ENCODE measurements at places on chromosomes 3 and 15.

DNA sequence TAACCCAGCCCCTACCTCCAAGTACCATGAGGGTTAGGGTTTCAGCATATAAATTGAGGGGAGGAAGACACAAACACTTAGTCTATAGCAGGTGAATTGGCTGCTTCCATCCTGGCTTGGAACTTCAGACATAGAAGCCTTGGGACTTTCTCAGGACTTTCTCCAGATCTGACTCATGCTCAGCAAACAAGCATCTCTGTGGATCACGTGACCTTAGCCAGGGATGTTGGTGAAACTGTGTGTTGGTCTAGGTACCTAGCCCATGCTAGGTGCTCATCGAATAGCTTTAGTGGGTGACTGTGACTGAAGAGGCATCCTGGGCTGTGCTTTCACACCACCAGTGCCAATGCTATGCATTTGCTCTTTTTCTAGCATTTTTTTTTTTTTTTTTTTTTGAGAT is 58.9 kb downstream of the CD47 start:
- no peak for DNase-seq

DNA sequence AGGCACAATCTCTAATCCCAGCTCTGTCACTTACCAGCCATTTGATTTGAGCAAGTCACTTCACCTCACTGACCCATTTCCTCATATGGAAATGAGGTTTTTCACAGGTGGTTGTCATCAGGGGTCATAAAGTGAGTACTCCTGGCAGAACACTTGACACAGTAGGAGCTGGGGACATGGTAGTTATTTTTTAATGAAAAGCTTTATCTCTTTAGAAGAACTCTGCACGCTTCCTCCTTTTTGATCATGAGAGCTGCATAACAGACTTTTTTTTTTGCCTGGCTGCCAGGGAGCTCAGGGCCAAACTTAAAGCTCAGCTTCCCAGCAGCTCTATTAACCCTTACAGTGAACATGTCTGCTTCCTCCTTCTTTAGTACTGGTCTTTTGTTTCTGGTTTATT is 8.4 kb downstream of the VWA5B2 start:
- DNase-seq, result no peak

GRCh38 chr3:124119056-124119716 is 127.3 kb upstream of the ROPN1 start:
- DNase-seq, result no peak

DNA sequence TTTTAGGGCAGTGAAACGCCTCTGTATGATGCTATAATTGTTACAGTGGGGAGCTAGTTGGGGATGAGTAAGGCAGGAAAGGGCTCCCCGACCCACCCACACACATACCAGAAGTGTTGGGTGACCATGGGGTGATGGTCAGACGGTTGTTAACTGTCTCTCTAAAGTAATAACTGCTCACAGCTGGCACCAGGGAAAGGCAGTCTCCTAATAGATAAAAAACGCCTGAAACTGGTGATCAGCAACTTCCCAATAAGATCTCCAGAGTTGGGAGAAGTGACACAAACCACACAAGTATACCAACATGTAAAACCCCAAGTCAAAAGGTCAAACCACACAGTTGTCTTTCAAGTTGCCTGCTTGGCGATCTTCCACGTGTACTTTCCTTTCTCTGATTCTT is 346.5 kb upstream of the CNTN4 start:
- no peak for DNase-seq

GRCh38 chr15:80473286-80474223 is 69.4 kb downstream of the ARNT2 start:
- DNase-seq, result no peak

GRCh38 chr15:36603987-36604386 is 24.6 kb downstream of the CDIN1 start:
- DNase-seq, result no peak

DNA sequence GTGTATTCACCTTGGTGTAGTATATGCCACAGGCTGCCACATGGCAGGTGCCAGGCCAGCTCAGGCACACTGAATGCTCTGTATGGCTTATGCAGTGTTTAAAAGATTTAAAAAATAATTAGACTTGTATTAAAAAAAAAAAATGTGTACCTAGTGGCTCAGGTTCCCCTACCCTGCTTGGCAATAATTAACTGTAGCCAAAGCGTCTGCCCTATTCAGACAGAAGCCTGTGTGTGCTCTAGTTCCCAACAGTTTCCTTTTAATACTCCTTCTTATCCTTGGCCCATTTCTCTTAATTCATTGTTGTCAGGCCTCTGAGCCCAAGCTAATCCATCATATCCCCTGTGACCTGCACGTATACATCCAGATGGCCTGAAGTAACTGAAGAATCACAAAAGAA is 752.2 kb upstream of the CFAP20DC start:
- DNase-seq, result no peak

- DNase-seq, result no peak
These were observed 45.9 kb upstream of the TMEM115 start for GRCh38 chr3:50405249-50405648.

DNA sequence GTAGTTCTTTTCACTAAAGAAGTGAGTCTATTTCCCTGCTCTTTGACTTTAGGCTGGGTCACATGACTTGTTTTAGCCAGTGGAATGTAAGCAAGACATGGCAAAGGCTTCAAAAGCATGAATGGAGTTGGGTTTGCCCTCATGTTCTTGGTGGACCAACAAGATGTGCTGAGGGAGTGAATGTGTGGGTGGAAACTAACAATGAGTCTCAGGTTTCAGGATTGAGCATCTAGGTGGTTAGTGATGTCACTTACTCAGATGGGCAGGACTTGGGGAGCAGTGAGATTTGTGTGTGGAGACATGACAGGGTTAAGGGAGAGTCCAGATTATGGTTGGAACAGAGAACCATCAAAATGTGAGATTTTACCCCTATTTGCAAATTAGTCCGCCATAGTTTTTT is 181.4 kb upstream of the UBE2E1 start:
- DNase-seq, result no peak

DNA sequence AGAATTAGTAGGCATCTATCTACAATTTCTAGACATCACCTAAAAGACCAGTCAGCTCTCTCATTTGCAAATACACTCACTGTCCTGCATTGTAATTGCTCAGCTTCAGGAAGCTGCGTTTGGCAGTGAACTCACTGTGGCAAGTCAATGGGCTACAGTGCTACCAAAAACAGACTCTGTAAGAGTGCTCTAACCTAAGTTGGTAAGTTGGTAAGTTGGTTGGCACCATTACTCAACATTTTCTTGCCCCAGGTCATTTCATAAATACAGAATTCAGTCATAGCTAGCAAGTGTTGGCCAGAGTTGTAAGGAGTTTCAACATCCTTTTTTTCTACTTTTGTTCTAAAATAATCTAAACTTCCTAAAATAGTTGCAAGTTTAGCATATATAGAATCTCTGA is 466.3 kb downstream of the NAALADL2 start:
- no peak for DNase-seq

DNA sequence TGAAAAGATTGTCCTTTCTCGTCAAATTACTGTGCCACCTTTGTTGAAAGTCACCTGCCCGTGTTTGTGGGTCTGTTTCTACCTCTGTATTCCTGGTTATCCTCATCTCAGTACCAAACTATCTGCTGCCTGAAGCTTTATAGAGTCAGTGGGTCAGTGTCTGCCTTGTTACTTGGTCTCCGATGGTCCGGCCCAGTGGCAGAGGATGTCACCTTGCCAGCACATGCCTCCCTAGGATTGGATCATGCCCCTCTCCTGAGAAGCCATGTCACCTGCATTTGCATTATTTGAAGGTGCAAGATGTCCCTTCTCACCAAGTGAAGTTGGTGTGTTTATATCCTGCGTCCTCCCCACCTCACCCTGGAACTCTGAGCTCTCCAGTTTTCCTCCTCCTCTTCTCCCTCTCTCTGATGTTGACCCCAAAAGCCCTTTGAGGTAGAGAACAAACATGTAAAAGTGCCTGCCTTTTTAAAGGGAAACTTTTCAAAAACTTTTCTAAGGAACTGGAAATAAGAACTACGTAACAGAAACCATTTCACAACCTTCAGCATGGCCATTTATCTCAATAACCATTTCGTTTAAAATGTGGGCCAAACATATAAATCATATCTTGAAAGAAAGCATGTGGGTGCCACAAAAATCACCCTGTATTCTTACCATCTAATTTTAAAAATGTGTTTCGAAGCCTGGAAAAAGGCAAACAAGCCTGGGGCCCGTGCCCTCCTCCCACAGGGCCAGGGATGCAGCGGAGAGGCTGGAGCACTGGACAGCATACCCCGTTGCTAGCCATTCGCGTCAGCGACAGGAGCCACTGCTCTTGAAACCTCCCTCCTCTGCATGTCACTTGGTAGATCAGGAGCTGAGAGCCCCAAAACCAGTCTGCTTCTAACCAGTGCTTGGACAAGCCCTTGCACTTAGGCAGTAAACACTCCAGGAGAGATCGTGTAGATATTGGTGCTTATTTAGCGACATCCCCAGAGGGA is 102.1 kb downstream of the VGLL4 start:
- DNase-seq, result no peak

DNA sequence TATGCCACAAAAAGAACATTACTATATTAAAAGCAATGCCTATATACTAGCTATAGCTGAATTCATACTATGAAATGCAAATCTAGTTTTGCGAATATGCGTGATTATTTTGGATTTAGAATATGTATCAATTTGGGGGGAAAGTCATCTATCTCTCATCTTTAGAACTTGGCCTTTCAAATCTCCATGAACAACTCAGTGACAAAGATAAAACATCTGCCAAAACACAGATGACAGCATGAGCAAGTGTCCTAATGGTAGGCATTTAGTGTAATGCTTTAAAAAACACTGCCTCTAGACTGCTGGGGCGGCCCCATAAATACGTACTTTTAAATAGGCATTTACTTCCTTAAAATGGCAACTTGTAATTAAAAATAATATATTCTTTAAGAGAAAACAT is 2.7 kb downstream of the CD47 start:
- no peak for DNase-seq

DNA sequence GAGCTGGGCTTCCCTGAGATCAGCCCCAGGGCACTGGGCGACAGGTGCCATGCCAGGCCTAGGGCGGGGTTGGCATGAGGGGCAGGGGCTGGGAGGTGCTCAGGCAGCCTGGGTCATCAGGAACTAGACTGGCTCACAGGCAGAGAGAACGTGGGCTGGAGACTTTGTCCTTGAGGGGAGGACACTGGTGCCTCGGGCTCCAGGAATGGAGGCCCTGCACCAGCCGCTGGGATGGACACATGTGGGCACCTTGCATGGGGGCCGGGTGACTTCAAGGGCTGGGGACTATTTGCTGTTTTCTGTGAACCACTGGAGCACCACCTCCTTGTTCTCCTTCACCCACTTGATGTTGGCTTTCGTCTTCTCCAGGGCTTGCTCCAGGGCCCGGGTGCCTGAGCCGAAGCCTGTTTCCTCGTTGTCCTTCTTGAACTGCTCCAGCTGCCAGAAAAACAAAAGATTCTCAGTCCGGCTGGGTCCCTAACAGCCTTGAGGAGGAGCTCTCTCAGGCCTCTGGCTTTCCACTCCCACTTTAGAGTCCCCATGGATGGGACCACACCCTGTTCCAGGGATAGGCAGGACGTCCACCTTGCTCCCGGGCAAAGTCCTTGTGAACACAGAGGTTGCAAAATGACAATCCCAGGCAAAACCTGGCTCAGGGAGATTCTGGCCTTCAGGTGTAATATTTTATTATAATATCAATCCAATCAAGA is 9.1 kb downstream of the MESP2 start:
- no peak for DNase-seq

- no peak for DNase-seq
These were observed 424 bp downstream of the HAUS2 start for GRCh38 chr15:42549032-42549491.

GRCh38 chr15:80815106-80815505 is 35.9 kb downstream of the CEMIP start:
- no peak for DNase-seq

- no peak for DNase-seq
These were observed 101.1 kb upstream of the THRB start for GRCh38 chr3:24595796-24596195.

- no peak for DNase-seq
These were observed 2.1 kb downstream of the TRA2B start for GRCh38 chr3:185935465-185936272.

DNA sequence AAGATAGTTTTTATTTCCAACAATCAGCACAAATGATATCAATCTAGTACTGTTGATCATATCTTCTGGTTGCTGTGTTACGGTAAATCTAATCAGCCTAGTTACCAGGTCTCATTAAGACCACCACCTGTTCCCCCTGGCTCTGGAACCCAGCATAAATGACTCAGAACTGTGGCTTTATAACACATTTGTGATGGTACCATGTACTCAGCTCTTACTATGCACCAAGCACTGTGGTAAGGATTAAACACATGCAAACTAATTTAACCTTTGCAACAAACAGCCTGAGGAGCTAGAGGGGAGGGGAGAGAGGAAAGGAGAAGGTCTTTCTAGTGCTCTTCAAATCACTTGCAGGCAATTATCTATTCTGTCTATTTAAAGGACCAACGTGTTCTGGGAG is 173.9 kb upstream of the LMCD1 start:
- DNase-seq, result no peak

DNA sequence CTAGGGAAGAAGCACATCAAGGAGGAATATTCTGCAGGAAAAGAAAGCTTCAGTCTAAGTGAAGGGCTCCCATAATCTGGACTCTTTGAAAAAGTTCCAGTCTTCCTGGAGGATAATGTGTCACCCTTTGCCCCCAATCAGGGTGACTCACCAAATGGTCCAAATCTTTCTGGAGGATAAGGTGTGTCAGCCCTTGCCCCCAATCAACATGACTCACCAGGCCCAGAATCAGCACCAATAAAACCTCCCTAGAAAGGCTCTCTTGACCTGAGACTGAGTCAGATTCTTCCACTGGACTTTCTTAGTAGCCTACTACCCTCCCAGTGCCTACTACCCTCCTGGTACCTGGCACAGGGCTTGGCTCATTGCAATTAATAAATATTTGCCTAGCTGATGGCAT is 9.5 kb upstream of the ARL14 start:
- no peak for DNase-seq

GRCh38 chr15:95799286-95800200 is 531.0 kb upstream of the NR2F2 start:
- DNase-seq, result no peak

- no peak for DNase-seq
These were observed 104.4 kb upstream of the MCTP2 start for GRCh38 chr15:94127006-94127405.

GRCh38 chr3:66667263-66667662 is 166.4 kb upstream of the LRIG1 start:
- DNase-seq, result no peak

DNA sequence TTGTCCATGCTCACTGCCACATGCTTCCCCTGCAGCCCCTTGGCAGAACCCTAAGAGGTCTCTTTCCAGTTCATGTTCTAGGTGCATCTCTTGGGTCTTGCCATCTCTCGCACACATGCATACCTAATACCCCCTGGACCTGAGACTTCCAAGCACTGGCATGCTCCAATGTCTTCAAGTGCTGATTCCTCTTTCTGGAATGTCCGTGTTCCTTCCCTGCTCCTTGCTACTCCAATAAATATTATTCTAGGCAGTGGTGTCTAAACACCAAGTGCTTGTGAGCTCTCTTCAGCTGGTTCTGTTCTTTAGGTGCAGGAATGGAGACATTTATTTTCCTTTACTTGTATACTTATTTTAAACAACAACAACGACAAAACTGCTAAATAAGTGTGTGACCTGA is 370.1 kb downstream of the LPP start:
- no peak for DNase-seq

GRCh38 chr15:88257311-88258092 is 963 bp upstream of the NTRK3 start:
- no peak for DNase-seq
